ENCODE measurements at places on chromosomes 16 and 17. TPM values are rescaled to one million over a fixed set of nuclear protein-coding genes. Genes with fewer than 3 reads are reported as not detected.

GRCh38 chr16:15054357-15055140, 1.3 kb downstream of the NTAN1 start:
- H3K27ac ChIP-seq, result peak overlapping the region; percentile 67
- peak overlapping the region; percentile 92 for H3K4me3 ChIP-seq
- H3K36me3 ChIP-seq, result no peaks in the 10 kb centered on the region
- DNase-seq, result no peak

DNA sequence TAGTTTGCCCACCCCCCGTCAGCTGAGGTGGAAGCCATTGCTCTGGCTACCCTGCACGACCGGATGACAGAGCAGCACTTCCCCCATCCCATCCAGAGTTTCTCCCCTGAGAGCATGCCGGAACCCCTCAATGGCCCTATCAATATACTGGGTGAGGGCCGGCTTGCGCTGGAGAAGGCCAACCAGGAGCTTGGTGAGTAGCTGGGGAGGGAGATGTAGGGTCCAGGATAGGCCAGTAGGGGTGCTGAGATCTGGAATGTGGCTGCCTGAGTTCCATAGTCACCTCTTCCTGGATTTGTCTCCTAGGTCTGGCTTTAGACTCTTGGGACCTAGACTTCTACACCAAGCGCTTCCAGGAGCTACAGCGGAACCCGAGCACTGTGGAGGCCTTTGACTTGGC, 6.4 kb downstream of the PFAS start:
- peaks cover 3% of the 10 kb centered on the region for H3K36me3 ChIP-seq
- peaks cover 3% of the 10 kb centered on the region for H3K4me1 ChIP-seq
- H3K4me3 ChIP-seq, result no peak overlapping the region

DNA sequence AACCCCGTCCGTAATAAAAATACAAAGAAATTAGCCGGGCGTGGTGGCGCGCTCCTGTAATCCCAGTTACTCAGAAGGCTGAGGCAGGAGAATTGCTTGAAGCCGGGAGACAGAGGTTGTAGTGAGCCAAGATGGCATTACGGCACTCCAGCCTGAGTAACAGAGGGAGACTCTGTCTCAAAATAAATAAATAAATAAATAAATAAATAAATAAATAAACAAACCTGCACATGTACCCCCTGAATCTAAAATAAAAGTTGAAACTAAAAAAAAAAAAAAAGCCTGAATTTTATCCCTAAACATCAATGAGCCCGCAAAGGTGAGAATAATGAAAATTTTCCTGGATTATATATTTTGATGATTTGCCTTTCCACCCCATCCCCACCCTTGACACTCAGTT, 124.7 kb downstream of the CDH11 start:
- peaks cover 45% of the 10 kb centered on the region for H3K36me3 ChIP-seq
- no peaks in the 10 kb centered on the region for H3K27me3 ChIP-seq
- peaks cover 5% of the 10 kb centered on the region for H3K4me1 ChIP-seq
- no peak overlapping the region for H3K4me3 ChIP-seq
- no peak for DNase-seq
- H3K27ac ChIP-seq, result no peak overlapping the region

GRCh38 chr16:10990378-10990777, 46.0 kb downstream of the CLEC16A start:
- no peaks in the 10 kb centered on the region for H3K27me3 ChIP-seq
- H3K36me3 ChIP-seq, result peaks cover 40% of the 10 kb centered on the region

DNA sequence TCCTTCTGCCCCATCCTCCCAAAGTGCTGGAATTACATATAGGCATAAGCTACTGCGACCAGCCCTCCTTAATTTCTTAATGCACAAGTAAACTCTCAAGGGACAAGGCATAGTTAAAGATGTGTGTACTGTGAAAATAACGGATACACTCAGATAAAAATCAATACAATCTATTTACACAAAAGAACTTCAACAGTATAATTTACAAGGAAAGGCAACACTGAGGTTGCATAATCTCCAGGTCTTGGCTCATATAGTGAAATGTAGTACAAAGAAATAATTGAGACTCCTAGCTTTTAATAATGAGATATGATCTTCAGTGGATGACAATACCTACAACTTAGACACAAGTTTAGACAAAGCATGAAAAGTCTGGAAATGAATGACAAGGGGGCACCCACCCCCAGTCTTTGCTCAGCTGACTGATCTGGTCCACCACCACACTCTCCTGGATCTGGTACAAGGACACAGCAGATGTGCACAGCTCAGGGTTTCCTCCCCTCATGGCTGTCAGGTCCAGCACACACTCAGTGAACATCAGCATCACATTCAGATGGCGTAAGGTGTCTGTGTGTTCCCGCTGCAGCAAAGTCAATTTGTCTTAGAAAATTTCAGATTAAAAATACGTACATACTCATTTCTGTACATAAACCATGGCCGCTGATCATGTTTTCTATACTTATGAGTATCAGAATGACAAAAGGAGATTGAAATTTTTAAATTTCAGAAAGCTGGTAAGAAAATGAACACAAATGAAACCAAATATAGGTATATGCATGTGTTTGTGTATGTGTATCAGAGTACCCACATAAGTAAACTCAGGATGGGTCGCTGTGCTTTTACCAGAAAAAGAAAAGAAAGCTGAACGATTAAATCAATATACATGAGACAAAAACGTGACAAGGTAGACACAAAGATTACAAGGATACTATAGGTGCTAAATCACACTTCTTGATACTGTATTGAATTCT, 33.7 kb upstream of the ALDH3A1 start:
- DNase-seq, result no peak
- no peaks in the 10 kb centered on the region for H3K4me1 ChIP-seq
- no peak overlapping the region for H3K27ac ChIP-seq
- H3K27me3 ChIP-seq, result no peaks in the 10 kb centered on the region
- peaks cover 17% of the 10 kb centered on the region for H3K36me3 ChIP-seq

- H3K27me3 ChIP-seq, result no peaks in the 10 kb centered on the region
- peak overlapping the region; percentile 79 for H3K27ac ChIP-seq
- no peaks in the 10 kb centered on the region for H3K36me3 ChIP-seq
- H3K4me1 ChIP-seq, result no peaks in the 10 kb centered on the region
These were observed 8.0 kb downstream of the TNFAIP1 start for GRCh38 chr17:28343491-28343932.

- H3K36me3 ChIP-seq, result peaks cover 60% of the 10 kb centered on the region
- no peak overlapping the region for H3K27ac ChIP-seq
- no peaks in the 10 kb centered on the region for H3K4me1 ChIP-seq
- H3K27me3 ChIP-seq, result no peaks in the 10 kb centered on the region
- DNase-seq, result no peak
These were observed 95.7 kb downstream of the CACNG1 start for GRCh38 chr17:67139784-67140665.

DNA sequence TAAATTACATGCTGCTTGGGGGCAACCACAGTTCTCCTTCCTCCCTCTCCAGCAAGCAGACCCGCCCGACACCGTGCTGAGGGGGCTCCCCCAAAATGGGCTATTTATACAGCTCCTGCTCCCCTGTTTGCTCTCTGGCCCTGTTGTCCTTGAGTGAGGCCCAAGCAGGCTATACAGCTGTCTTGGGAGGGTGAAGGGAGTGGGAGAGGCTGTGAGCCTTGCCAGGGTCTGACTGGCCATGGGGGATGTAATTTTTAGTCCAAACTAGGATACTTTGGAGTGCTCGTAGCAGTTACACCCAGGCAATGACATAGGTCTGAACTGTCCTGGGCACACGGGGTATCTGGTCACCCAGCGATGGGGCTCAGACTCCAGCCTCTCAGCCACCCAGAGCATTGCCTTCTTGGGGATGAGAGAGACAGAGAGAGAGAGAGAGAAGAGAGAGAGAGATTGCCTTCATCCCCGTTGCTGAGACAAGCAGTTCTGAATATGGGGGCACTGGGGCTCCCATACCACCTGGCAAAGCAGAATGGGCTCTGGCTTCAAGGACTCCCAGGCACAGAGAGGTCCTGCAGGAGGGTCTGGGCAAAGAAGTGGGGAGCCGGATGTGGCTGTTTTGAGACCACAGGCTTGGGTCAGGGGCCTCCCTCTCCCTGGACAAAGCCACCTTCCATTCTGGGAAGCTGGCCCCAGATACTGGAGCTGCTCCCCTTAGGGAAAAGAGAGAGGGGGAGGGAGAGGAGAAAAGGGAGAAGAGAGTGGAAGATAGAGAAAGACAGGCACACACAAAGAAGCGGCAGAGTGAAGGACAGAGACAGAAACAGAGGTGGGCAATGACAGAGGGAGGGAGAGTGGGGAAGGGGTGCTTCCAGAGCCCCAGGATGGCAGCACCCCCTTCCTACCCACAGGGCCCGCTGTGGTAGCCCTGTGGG, 10.7 kb upstream of the TMEM92 start:
- peaks cover 21% of the 10 kb centered on the region for H3K27me3 ChIP-seq
- peak overlapping the region; percentile 69 for H3K27ac ChIP-seq
- H3K4me3 ChIP-seq, result no peak overlapping the region
- no peaks in the 10 kb centered on the region for H3K36me3 ChIP-seq

GRCh38 chr17:62656446-62656845, 29.0 kb downstream of the MRC2 start:
- H3K27ac ChIP-seq, result no peak overlapping the region
- peaks cover 2% of the 10 kb centered on the region for H3K36me3 ChIP-seq
- DNase-seq, result no peak
- peaks cover 6% of the 10 kb centered on the region for H3K27me3 ChIP-seq
- peaks cover 31% of the 10 kb centered on the region for H3K4me1 ChIP-seq

DNA sequence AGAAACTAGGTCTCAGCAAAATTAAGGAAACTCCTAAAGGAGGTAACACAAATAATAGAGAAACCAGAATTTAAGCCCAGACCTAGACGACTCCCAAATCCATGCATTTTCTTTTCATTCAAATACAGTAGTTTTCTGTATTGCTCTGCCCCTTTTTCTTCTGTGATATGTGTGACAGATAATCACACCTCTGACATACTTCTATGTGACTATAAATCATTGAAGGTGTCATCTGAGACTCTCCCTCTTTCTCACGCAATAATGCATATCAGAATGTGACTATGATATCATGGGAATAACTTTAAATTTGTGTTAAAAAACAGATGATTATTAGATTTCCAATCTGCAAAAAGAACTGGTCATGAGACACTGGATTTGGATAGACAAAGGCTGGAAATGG, 143.0 kb upstream of the ELAC2 start:
- no peak overlapping the region for H3K4me3 ChIP-seq
- no peak for DNase-seq
- H3K4me1 ChIP-seq, result no peaks in the 10 kb centered on the region
- H3K27ac ChIP-seq, result no peak overlapping the region
- H3K36me3 ChIP-seq, result peaks cover 3% of the 10 kb centered on the region
- no peaks in the 10 kb centered on the region for H3K27me3 ChIP-seq

- DNase-seq, result no peak
- no peak overlapping the region for H3K4me3 ChIP-seq
- H3K4me1 ChIP-seq, result peaks cover 5% of the 10 kb centered on the region
- H3K36me3 ChIP-seq, result no peaks in the 10 kb centered on the region
- H3K27ac ChIP-seq, result no peak overlapping the region
- peaks cover 4% of the 10 kb centered on the region for H3K27me3 ChIP-seq
These were observed 454.9 kb downstream of the KCNJ2 start for GRCh38 chr17:70624211-70624610.

DNA sequence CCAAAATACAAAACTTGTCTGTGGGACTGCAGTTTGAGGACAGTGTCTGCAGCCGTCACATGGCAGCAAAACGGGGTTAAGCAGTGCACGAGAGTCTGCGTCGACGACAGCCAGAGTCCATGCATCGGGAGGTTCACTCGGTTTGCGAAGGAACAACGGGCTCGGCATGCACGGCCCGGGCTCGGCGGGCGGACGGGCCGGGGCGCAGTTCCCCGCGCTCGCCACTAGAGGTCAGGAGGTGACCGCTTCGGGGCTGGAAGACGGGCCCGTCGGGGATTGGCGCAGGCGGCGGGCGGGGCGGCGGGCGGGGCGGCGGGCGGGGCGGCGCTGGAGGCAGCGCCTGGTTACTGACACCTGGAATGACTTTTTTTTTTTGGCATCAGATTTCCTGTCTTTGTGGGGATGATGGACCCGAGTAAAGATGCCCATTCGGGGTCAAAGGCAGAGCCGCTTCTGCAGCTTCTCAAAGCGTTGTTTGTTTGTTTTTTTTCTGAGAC, 6.5 kb downstream of the SCGB1C2 start:
- H3K27ac ChIP-seq, result no peak overlapping the region
- H3K4me1 ChIP-seq, result no peaks in the 10 kb centered on the region
- H3K4me3 ChIP-seq, result no peak overlapping the region
- H3K36me3 ChIP-seq, result no peaks in the 10 kb centered on the region
- H3K27me3 ChIP-seq, result peaks cover 10% of the 10 kb centered on the region

GRCh38 chr17:73250851-73251640, 10.6 kb downstream of the CPSF4L start:
- no peak overlapping the region for H3K4me3 ChIP-seq
- H3K4me1 ChIP-seq, result peaks cover 7% of the 10 kb centered on the region
- DNase-seq, result no peak

- no peak for DNase-seq
- no peak overlapping the region for H3K27ac ChIP-seq
- H3K4me1 ChIP-seq, result peaks cover 17% of the 10 kb centered on the region
- H3K27me3 ChIP-seq, result no peaks in the 10 kb centered on the region
- H3K4me3 ChIP-seq, result no peak overlapping the region
- H3K36me3 ChIP-seq, result peaks cover 28% of the 10 kb centered on the region
These were observed 37.3 kb downstream of the SEC14L1 start for GRCh38 chr17:77178050-77178449.

DNA sequence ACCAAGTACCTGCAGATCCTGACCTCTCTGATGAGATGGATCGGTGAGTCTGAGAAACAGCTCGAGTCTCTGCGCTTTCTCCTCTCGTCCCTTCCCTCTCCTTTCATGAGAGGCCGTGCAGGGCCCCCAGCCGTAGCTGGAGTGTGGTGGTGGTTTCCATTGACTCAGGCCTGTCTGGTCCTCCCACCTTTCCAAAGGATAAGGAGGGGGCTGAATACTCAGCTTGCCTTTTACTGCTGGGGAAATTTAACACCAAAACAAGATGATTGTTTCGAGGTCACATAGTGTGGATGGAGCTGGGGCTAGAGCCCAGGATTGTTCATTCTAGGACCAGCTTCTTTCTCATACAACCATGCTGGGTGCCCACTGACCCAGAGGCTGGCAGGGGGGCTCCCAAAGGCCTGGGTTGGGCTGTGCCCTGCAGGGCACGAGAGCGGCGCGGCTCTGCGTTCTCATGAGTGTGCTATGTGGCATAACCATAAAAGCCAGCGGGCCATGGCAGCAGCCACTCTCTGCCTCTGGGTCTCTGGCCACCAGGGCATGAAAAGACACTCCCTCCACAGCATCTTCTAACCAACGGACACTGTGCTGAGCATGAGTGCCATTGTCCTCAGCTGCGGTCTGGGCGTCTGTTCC, 39.8 kb downstream of the GRIN2C start:
- no peaks in the 10 kb centered on the region for H3K36me3 ChIP-seq
- H3K4me1 ChIP-seq, result peaks cover 12% of the 10 kb centered on the region

DNA sequence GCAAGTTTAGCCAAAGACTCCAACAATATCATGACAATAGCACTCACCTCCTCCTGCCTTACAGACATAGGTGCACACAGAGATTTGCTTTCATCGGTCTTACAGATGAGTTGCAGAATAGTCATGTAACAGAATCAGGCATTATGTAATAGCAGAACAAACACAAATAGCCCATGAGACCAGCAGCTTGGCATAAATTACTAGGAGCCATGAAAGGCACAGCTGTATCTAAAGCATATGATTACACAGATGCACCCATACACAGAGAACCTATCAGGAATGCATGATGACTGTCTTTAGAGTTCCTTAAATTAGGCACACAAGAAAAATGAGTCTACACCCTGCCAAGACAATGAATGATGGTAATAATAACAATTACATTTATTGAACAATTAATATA, 342.0 kb upstream of the XYLT1 start:
- no peaks in the 10 kb centered on the region for H3K36me3 ChIP-seq
- no peak overlapping the region for H3K4me3 ChIP-seq
- H3K27me3 ChIP-seq, result no peaks in the 10 kb centered on the region

Gene SYCE1L
- total RNA-seq, result 20.0 TPM

Gene EVPL
- 116 TPM for total RNA-seq

Gene PLLP
- total RNA-seq, result 4.9 TPM

Gene ETV4
- total RNA-seq, result 28.2 TPM

Gene SRCIN1
- 11.9 TPM for total RNA-seq

Gene KRTAP2-2
- not detected for total RNA-seq

Gene METTL26
- 74.4 TPM for total RNA-seq

Gene MAP2K6
- total RNA-seq, result 11.9 TPM

Gene ST6GALNAC1
- 10.3 TPM for total RNA-seq

All from type B pancreatic cell (in vitro differentiated cells).